ENCODE measurements at places on chromosomes 2 and 18. TPM values are rescaled to one million over a fixed set of nuclear protein-coding genes. Genes with fewer than 3 reads are reported as not detected.
A peak's percentile ranks its signal among the peaks of the same experiment; 100 is the strongest.

Gene TFCP2L1
- total RNA-seq, result not detected

GRCh38 chr2:120392923-120393322, 47.0 kb downstream of the INHBB start:
- no peaks in the 10 kb centered on the region for H3K4me1 ChIP-seq
- DNase-seq, result no peak
- no peak overlapping the region for H3K4me3 ChIP-seq
- H3K27me3 ChIP-seq, result peaks cover 2% of the 10 kb centered on the region
- H3K27ac ChIP-seq, result no peak overlapping the region

GRCh38 chr18:49014605-49015267, 64.0 kb upstream of the SMAD7 start:
- H3K4me1 ChIP-seq, result peaks cover 7% of the 10 kb centered on the region
- no peak for DNase-seq
- no peak overlapping the region for H3K4me3 ChIP-seq
- no peak overlapping the region for H3K27ac ChIP-seq
- H3K36me3 ChIP-seq, result no peaks in the 10 kb centered on the region

DNA sequence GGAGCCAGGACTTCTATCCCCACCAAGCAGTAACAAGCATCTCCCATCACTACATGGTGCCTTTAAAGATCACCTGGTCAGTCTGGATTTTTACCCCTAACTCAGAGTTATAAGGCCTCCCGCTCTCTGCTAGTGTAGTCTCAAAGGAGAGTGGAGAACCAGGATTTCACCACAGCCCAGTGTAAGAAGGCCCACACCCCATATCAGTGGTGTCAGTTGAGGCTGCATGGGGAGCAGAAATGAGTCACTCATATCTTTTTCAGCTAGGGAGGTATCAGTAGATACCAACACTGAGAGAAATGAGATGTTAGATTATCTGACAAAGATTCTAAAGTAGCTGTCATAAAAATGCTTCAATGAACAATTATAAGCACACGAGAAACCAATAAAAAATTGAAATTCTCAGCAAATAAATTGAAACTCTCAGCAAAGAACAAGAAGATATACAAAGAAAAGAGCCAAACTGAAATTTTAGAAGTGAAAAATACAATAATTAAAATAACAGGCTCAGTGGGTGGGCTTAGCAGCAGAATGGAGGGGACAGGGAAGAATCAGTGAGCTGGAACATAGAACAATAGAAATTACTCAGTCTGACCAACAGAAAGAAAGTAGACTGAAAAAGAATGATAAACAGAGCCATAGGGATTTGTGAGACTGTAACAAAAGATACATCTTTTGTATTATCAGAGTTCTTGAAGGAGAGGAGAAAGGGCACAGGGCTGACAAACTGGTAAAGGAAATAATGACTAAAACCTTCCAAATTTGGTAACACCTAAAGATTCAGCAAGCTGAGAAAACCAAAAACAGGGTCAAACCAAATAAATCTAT, 257.7 kb downstream of the ANAPC1 start:
- H3K27ac ChIP-seq, result no peak overlapping the region
- no peaks in the 10 kb centered on the region for H3K36me3 ChIP-seq
- no peak overlapping the region for H3K4me3 ChIP-seq
- no peaks in the 10 kb centered on the region for H3K4me1 ChIP-seq

DNA sequence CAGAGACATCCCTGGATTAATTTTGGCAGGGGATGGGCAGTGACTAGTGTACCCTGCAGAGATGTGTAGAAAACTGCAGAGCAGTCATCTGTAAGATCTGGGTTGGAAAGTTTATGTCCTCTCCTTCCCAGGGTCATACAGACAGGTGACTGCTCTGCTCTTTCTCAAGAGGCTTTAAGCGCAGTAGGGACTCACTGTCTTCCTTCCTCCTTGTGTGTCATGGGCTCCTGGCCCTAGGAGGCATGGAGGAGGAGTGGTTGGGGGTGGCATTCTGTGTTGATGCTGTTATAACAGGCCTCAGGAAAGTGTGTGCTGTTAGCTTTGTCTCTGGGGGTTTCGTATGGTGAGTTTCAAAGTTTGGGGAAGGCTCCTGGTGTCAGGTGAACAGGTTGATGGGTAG, 130.5 kb upstream of the MGAT5 start:
- no peaks in the 10 kb centered on the region for H3K27me3 ChIP-seq
- H3K27ac ChIP-seq, result no peak overlapping the region
- no peak for DNase-seq
- peak overlapping the region; percentile 95 for H3K4me3 ChIP-seq

Gene CHRNG
- not detected for total RNA-seq

Gene ZNF24
- total RNA-seq, result 31.8 TPM

DNA sequence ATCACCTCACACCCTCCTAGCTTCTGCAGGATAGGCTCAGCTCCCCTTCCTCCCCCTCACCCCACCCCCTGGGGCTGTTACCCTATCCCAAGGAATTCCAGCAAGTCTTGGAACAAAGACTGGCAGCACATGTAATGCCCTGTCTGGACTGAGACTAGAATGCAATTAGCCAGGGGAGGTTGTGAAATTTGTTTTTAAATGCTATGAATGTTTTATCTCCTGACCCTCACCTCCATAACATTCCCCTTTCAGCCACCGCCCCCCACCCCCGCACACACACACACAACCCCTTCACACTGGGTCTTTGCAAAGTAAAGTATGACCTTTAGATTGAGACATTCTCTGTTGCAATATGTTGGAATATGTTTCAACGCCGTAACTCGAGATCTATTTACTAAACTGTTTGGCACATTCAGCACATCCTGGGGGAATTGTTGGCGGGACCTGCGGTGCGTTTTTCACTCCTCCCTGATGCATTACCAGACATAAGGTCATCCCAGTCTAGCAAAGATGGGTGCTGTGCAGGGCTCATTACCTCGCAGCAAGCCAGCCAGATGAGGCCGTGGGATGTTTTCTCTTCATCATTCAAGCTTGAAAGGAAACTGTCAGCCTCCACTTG, 290.7 kb upstream of the SLC14A2 start:
- H3K36me3 ChIP-seq, result no peaks in the 10 kb centered on the region
- peak; percentile 82 for DNase-seq
- H3K4me1 ChIP-seq, result peaks cover 2% of the 10 kb centered on the region
